Osteoblast (primary cell): ENCODE measurements at places on chromosomes 7 and 10. TPM values are rescaled to one million over a fixed set of nuclear protein-coding genes. Genes with fewer than 3 reads are reported as not detected.
A peak's percentile ranks its signal among the peaks of the same experiment; 100 is the strongest.

DNA sequence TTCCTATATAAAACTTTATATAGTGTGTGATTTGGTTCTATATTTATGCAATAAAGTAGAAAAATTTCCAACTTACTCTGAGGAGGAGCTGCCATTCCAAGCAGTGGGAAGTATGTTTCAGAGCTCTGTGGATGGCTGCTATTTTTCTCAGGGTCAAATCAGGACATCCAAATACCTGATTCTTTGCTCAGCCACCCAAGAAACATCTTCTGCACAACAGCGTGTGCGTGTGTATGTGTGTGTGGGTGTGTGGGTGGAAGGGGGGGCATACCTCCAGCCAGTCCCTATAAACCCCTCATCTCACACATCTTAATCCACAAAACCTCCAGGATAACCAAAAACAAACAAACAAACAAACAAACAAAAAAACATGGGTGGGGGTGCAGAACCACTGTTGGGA lies 66.3 kb upstream of the EMX2 start:
- no peak for DNase-seq

- DNase-seq = no peak
These were observed 2.2 kb upstream of the CELF2 start for GRCh38 chr10:11015446-11015934.

DNA sequence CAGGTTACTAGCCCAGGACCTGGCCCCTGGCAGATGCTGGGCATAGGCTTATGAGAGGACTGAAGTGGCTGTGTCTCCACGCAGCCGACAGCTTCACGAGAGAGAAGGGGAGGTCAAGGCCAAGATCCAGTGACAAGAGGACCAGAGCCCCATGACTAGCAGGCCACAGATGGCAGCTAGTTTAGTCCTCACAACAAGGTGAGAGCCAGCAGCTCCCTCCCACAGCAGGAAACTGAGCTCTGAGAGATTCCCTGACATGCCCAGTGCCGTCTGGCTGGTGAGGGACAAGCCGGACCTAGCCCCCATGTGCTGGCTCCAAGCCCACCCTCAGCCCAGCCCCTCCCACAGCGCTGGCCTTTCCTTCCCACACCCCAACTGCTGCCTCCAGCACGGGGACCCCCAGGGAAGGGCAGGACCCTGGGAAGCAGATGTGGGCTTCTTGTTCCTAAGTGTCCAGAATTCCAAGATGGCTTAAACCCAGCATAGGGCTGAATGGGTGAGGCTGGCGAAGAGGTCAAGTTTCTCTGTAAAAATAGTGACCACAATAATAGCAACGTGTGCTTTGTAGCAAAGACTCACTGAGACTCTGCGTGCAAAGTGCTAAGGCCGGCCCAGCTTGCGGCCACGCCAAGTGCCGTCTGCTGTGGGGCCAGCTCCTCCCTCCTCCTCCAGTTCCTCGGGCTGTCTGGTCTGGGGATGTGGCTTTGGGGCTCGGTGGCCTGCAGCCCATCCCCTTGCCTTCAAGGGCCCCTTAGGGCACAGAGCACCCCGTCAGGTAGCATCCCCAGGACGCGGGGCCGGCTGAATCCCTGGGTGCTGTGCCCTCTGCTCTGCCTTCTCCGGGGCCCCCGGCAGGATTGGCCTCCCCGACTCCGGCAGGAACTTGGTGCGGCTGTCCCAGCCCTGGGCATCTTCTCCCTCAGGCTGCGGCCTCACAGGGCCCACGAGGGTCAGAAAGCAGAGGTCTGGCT lies 7.8 kb upstream of the FAM20C start:
- peak; percentile 98 for DNase-seq

GRCh38 chr10:101132636-101133473 lies 1.8 kb downstream of the TLX1 start:
- DNase-seq = peak; percentile 84

- DNase-seq = no peak
These were observed 587.3 kb downstream of the DNAJB6 start for GRCh38 chr7:157923903-157924630.

DNA sequence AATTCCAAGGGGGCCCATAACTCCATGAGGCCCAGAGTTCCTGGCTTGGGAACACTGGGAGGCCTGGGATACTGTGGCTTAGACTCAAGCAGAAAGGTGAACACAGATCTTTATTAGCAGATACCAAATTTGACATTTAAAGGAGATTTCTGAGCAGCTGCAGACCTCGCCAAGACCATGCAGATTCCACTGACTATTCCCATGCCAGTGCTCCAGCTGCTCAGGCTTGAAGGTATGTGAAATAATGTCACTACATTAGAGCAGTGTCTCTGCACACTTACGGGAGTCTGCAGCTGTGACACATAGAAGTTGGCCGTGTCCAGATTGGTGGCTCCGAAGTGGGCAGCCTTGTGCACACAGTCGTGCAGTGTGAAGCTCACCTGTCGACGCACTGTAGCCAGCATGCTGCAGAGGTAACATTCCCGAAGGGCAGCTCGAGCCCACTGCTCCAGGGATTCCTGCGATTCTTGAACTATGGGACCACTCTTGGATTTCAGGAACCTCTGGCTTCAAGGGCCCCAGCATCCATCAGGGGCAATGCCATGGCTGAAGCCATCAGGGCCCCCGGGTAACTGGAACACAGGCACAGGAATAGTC lies 46.1 kb downstream of the SEPTIN7 start:
- no peak for DNase-seq

GRCh38 chr10:19788075-19788686 lies 28.1 kb upstream of the PLXDC2 start:
- no peak for DNase-seq

DNA sequence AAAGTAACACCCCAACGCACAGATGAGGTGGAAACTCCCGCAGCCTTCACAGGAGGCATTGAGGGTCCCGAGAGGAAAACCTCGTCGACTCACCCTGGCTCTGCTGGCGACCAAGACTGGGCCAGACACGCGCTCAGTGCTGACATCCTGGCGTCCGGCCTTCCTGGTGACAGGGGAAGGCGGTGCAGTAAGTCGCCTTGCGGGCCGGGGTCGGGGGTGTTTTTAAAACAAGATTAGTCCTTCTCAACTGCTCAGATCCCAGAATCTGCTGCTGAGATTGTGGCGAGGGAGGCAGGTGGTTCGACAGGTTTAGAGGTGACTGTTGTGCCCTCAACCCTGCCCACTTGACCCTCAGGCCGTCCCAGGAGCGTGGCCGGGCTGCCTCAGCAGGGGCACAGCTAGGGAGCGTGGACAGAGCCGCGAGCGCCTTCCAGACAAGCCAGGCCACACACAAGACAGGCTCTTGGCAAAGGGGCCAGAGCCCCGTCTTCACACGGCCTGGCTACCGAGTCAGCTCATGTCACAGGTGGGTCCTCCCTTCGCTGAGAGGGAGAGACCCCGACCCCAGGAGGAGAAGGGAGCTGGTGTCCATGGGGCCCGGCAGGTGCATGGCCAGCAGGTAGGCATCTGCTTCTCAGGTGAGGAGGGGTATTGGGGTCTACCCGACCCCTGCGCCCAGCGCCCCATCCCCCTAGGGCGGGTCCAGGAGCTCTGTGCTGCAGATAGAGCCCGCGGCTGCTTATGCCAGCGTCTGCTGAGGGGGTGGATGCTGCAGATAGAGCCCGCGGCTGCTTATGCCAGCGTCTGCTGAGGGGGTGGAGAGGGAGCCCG lies 81.6 kb downstream of the DNAJB6 start:
- DNase-seq = peak; percentile 57

DNA sequence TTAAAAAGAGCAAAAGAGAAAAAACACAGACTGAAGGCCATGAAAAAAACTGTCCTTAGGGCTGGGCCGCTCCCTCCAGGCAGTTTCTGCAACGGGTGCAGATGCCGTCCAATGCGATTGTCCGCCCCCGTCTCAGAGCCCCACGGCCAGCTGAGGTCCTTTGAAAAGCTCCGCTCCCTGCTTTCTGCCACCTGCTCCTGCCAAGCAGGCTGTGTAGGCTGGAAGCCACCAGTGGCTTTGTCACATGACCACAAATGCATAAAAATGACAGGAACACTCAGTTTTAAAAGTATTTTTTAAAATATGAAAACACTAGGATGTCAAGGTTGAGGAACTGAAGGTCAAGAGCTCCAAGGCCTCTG lies 71.7 kb downstream of the AMZ1 start:
- DNase-seq = no peak

DNA sequence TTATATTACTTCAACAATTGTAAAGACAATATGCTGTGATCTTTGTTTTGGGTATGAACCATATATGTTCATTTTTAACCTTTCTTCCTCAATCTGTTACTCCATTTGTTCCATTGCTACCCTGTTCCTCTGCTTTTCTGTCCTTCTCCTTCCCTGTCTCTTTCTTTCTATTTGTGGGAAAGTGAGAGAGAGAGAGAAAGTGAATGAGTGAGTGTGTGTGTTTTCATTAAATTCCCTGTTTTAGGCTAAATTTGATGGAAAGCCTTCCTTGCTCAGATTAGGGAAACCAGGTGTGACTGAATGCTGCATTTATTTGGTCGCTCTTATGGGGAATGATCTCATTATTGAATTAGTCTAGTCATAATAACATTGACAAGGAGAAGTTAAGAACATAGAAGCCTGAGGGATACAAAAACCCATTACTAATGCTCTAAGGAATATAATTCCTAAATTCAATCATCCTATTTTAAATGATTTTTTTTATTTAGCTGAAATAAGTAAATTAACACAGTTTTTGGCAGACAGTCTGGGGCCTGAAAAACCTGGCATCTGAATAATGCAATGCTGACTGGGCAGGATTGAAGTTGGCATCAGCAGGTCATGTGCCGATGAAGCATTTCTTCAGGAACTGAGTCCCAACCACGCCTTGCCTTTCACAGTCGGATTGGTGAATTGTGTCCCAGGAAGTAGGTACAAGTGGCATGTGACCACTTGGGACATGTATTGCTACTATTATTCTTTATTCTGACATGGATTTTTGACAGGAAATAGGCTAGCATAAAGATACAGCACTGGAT lies 117.6 kb upstream of the LRGUK start:
- no peak for DNase-seq

DNA sequence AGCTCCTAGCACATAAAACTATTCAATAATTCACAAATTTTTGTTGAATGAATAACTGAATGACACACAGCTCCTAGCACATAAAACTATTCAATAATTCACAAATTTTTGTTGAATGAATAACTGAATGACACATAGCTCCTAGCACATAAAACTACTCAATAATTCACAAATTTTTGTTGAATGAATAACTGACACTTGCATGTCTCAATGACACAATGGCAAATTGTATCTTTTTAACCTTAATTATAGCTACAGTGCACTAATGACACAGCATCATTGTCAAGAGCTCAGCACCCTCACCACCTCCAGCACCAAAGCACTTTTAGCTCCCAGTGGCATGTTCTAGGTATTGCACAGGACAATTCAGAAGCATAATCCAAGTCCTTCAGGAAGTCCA lies 131.6 kb downstream of the PDE1C start:
- DNase-seq = no peak

GRCh38 chr10:87691506-87692070 lies 31.9 kb downstream of the PAPSS2 start:
- DNase-seq = no peak

DNA sequence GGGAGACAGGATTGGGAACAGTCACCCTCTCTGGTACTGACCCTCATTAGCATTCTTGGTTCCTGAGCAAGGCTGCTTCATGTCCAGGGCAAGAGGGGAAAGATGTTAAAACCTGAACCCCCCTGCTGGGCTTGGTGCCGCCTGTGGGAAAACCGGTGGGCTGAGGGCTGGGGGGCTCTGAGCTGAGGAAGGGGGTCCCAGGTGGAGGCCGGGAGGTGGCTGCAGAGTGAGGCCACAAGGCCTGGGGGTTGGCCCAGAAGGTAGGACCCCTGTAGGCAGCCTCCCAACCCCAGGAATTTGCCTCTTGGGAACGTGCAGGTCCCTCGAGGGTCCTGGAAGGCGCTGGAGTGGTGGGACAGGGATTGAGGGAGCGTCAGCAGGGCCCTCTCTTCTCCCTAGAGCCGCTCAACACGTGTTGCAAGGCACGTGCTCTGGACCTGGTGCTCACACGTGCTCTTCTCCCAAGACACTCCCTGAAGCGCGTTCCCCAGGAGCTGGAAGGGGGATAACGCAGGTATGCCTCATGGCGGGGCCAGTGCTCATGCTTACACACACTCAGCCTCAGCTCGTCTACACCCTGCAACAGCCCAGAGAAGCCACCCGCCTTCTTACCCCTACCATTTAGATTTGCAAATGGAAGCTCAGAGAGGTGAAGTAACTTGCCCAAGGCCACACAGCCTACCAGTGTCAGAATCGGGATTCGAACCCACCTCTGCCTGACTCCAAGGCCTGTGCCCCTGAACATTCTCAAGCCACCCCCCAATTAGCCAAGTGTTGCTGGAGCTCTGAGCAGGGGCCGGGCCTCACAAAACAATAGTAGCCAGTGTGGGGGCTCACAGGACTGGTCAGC lies 64.4 kb downstream of the LHPP start:
- peak; percentile 21 for DNase-seq

Gene MKRN1
- 69.8 and 71.6 TPM in 2 replicates for total RNA-seq

Gene ACTR3C
- total RNA-seq = 1.8 and 3.8 TPM in 2 replicates

Gene GDF2
- not detected in 2 replicates for total RNA-seq

Gene RAB19
- not detected in 2 replicates for total RNA-seq

Gene RAB11FIP2
- total RNA-seq = 38.7 and 47.7 TPM in 2 replicates
